ENCODE measurements at places on chromosomes 12 and 14. TPM values are rescaled to one million over a fixed set of nuclear protein-coding genes. Genes with fewer than 3 reads are reported as not detected.

DNA sequence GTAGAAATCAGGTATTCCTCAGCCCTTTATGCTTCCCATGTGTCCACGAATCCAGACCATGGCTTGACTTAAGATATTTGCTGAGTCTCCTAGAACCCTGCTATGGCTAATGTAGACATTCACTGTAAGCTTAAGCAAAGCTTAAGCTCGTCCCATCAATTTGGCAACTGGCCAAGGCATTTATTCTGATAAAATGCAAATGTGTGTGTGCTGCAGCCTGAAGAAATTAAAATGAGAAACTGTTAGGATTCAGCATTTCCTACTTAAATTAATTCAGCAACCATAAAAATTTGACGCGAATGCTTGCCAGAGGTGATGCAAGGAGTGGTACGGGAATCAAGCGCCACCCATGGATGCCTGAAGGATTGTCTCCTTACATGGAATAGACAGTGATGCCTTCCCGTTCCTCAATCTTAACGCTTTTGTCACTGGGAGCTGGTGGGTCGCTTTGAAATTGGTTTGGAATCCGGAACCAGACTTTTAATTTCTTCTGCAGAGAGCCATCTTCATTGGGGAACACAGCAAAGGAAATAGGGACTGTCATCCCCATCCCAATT lies 13.2 kb downstream of the HEBP1 start:
- DNase-seq = no peak

DNA sequence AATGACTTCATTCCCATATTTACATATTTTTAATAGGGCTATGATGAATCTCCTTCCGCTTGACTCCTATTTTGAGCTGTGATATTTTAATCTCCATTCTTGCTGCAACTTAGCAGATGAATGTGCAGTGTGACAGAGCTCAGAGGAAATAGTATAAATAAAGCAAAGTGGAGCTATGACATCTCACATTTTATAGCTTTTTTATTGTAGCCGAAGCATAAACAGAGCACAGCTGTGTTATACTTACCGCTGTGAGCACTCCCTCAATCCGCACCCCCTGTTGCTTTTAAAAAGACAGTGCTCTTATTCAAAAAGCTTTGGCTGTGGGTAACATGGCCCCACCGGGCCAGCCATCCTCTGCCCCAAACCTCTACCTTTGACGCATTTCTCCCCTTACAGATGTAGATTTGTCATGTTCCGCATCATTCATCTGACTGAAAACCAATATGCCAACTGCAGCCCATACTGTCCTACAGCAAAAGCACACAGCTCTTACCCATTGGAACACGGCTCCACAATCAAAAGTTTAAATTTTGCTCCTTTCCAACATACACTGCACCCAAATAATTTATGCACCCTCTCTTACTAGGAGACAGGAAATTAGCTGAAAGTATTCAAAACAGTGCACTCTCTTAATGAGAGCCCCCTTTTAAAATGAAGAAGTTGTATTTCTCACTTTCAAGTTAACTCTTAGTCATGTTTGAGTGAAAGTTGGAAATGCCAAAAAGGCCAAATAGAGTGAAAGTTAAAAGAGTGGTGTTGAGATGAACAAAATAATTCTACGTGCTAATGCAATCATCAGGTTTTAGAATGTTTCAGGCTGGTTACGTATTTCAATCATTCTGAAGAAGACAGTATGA lies 429.3 kb upstream of the SOX5 start:
- DNase-seq = no peak

DNA sequence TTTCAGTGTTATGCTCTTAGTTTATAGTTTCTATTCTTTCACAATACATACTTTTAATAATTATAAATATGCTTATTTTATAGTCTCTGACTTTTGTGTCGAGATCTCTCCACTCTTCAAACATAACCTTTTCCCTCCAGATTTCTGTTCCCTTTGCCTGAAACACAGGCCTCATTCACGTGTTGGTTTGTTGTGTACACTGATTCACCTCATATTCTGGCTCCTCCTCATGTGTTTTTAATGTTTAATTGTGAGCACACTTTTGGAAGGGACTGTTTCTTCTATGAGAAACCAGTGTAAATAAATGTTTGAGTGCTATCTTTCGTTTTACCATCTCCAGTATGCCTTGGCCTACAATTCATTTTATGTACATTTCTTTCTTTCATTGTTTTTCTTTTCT lies 20.1 kb downstream of the LIN7A start:
- no peak for DNase-seq

GRCh38 chr12:30952015-30952414 lies 25.5 kb downstream of the TSPAN11 start:
- no peak for DNase-seq

DNA sequence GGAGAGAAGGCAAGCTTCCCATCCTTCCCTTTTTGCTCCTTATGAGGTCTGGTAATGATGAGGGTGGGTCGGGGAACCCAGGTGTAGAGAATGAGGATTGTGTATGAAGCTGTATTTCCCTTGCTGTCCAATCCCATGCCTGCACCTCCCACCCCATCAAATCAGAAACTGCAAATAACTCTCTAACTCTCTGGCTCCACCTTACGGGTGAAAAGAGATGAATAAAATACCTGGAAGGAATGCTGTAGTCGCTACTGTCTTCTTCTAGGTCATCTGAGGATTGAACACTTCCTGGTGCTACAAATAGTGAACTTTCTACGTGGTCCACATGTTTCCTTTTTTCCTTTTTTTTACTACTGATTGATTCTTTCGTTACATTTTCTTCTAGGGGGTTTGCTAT lies 38.9 kb upstream of the DICER1 start:
- no peak for DNase-seq

Gene AP5M1
- 50.3 TPM for total RNA-seq

Gene PLEKHD1
- total RNA-seq = not detected

DNA sequence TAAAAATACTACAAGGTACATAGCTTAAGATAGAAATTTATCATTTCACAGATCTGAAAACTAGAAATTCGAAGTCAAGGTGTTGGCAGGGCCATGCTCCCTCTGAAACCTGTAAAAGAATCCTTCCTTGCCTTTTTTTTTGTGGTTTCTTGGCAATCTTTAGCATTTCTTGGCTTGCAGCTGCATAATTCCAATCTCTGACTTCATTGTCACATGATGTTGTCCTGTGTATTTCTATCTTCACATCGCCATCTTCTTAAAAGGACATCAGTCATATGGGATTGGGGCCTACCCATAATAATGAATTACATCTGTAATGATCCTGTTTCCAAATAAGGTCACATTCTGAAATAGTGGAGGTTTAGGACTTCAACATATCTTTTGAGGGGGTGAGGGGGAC lies 250.4 kb downstream of the TMTC2 start:
- no peak for DNase-seq

GRCh38 chr14:99725774-99726537 lies 41.9 kb downstream of the CYP46A1 start:
- DNase-seq = no peak

DNA sequence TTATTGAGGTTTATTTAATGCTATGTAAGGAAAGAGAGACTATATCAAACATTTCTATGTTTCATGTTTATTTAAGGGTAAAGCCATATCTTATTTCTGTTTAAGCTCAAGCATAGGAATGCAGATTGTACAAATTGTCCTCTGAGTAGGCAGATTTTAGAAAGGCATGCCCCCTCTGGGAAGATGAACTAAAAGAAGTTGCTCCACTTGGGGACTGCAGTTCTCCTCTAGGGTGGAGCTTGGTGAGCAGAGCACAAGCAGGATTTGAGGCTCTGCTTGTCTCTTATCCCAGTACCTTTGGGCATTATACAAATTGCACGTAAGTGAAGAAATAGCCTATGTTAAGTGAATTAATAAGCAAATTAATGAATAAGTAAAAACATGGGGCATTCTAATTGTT lies 96.2 kb upstream of the PDE3A start:
- no peak for DNase-seq

DNA sequence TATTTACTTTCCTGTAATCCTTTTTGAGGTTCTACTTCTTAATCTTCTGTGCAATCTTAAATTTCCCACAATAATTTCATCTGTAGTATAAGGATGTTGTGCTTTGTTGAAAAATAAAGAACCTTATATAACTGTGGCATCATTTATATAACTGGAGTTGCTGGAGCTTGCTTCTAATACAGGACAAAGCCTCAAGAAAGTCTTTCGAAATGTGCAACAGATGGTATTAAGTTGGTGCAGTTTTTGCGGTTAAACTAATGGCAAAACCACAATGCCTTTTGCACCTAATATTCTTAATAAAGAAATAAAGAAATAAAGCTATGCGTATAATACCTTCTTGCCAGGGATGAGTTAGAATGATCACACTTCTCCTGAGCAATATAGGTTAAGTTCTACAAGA lies 180.0 kb downstream of the KITLG start:
- no peak for DNase-seq

DNA sequence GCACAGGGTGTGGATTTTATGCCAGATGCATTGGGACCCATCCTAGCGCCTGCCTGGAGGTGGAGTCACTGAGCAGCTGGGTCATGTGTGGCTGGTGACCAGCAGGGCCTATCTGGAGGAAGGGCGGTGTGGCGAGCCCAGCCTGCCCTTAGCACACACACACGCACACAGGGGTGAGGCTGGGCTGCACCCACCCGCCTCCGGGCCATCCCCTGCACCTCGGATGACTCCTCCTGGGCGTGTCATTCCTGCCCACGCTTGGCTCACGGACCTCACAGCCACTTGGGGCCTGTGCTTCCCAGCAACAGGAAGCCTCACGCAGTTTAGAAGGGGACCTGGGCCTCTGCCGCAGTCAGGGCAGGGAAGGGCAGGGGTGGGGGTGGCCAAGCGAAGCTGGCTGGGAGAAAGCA lies 36.2 kb upstream of the FZD10 start:
- no peak for DNase-seq

All from transverse colon (tissue), 4 donors.